ENCODE measurements at places on chromosomes 5 and 9.

DNA sequence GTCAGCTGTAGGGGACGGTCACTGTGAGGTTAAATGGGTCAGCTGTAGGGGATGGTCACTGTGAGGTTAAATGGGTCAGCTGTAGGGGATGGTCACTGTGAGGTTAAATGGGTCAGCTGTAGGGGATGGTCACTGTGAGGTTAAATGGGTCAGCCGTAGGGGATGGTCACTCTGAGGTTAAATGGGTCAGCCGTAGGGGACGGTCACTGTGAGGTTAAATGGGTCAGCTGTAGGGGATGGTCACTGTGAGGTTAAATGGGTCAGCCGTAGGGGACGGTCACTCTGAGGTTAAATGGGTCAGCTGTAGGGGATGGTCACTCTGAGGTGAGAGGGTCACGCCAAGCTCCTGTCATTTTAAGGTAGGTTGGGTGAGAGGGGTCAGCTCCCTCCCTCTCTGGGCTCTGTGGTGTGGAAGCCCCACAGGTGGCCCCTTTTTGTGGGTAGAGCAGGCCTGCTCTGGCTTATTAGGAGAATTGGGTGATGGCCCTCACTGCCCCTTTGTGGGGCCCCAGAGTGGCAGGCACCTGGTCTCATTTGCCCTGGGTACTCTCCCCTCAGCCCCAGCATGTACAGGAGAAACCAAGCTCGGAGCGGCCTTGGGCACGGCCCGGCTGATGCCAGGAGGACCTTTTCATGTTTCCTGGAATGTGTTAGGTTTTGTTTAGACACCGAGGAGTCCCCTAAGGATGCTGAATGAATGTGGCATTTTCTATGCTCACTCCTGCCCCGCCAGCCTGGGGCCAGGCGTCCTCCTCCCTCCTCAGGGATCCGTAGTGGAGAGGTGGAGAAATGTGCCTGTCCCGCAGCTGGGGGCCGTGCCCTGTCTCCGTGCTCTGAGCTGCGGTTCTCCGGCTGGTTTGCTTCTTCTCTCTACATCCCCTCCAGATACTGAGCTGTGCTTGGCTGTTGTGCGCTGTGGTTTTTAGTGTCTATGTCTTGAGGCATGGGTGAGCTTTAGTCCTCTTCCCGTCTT is 31.4 kb downstream of the AHRR start:
- DNase-seq: no peak

DNA sequence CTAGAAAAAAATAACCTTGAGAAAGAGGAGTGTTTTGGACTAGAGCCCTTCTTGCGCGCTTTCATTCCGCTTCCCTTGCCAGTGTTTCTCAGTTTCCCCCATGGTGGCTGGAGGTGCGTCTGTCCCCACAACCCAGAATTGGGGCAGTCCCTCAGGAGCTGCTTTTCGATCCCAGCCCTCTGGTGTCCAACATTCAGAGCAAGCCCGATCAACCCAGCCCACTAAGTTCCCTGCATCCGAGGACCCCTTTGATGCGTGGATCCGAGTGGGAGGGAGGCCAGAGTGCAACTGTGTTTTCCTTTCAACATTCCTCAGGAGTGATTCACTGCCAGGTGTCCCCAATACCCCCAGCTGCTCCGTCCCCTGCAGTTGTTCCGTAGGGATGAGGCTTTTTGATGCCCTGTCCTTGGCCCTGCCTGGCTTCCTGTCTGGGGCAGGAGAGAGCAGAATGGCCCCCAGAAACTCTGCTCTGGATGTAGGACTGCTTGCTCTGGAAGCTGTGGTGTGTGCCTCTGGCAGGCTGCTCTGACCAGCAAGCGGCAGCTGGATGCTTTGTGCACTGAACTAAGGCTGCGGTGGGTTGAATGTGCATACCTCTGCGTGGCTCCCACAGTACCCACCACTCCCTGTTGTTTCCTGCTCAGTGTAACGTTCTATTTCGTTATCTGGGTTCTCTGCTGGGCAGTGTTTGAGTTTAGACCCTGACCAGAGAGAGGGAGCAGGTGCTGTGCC is 117.5 kb downstream of the BOD1 start:
- DNase-seq: no peak

DNA sequence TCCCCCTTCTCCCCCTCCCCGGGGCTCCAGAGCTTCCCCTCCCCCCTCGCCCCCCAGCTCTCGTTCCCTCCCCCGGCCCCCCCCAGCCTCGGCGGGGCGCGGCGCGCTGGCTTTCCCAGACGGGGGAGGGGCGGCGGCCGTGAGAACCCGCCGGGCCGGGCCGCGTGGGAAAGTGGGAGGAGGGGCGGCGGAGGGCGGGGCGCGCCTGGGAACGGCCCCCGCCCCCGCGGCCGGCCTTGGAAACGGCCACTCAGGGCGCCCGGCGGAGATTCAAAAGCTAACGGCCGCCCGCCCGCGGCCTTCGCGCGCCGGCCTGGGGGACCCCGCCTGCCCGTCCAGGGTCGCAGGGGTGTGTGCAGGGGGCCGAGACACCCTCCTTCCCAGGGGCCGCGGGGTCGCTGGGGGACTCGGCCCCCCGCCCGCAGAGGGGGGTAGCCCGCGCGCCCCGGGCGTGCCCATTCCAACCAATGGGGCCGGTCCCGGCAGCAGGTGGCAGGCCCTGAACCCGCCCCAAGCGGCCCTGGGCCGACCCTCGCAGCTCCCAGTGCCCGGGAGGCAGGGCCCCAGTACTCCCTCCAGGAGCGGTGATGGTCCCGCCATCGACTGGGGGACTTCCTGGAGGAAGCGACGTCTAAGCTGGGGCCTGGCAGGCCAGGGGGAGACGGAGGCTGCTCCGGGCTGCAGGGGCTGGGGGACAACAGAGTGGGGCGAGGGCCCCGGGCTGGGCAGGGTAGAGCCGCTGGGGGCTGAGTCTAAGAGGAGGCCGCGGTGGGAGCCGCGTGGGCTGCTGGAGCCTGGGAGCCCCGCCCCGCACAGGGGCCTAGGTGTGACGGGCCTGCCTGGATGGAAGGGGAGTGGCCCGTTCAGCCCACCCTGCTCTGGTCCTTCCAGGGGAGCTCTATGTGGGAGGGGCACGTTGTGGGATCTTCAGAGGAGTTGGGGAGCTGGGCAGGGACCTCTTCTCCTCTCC is 14.2 kb upstream of the NRARP start:
- no peak for DNase-seq

DNA sequence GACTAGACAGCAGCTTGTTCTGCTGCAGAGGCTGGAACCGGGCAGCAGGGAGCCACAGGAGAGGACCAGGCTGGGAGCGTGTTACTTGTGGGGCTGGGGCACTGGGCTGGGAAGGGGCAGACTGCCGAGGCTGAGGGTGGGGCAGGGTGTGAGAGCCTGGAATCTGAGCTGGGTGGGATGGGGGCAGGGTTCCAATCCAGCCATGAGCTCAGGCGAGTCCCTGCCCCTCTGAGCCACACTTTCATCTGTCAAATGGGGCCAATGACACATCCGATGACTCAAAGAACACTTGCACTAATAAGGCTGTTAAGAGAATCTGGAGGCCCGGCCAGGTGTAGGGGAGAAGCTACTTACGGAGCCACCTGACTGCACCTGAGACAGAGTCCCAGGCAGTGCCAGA is 18.7 kb upstream of the WDR38 start:
- DNase-seq: no peak

- DNase-seq: no peak
Measured at GRCh38 chr5:155969537-155969936, 357.4 kb upstream of the SGCD start.

DNA sequence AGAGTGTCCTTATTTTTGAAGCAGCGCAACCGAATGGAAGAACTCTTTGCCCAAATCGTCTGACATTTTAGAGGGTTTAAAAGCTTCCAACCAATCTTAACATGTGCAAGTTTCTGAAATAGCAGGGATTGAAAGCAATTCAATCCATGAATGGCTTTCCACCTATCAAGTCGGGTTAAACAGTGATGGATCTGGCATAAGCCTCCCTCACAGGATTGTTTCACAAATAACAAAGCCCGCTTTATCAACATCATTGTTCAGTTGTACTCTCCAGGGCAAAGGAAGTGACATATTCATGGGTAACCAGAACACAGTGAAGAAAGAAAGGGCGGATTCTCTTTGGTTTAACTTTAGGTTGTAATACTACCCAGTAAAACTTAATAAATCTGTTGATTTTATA is 497.3 kb downstream of the MTRR start:
- no peak for DNase-seq

DNA sequence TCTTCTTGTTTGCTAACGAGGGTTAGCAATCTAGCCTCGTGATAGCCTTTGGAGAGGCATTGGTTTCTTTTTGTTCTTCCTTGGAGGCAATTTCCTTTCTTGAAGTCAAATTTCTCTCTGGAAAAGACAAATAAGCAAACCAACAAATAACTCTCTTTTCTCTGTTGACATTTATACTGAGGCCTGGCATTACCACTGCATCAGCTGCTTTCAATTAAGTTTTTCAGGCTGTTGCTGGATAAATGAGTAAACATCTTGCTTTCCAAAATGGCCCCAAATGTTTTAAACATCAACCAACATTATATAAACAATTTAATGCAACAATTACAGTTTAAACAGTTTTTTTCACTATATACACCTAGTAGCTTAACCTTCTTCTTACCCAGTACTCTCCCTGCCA is 264.4 kb downstream of the HTR1A start:
- DNase-seq: no peak

- no peak for DNase-seq
Measured at GRCh38 chr5:135533794-135534193, 2.0 kb downstream of the NEUROG1 start.

GRCh38 chr5:99775189-99775588 is 760.0 kb upstream of the FAM174A start:
- no peak for DNase-seq

- DNase-seq: no peak
Measured at GRCh38 chr9:84442712-84443111, 102.2 kb upstream of the SLC28A3 start.

Measured in SK-N-MC (cell line).